ENCODE measurements at places on chromosomes 4 and X. TPM values are rescaled to one million over a fixed set of nuclear protein-coding genes. Genes with fewer than 3 reads are reported as not detected.

- no peak for DNase-seq
Observed at GRCh38 chrX:68725756-68726365, 78.4 kb downstream of the STARD8 start.

DNA sequence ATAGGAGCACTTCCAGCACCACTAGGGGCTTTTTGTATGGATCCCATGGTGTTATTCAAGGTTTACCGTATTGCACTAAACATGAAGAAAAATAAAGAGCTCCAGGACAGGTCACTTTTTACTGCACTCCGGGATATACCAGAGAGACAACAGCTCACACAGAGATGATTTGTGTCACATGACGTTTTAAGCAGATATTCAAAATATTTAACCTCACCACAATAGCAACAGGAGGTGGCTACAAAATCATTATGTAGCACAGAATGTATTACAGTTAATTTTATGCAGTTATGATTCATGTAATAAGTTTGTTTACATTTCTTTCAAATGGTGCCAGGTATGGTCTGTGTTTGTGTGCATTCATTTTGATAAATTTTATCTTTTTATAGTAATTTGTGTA, 100.6 kb downstream of the LUZP4 start:
- no peak for DNase-seq

DNA sequence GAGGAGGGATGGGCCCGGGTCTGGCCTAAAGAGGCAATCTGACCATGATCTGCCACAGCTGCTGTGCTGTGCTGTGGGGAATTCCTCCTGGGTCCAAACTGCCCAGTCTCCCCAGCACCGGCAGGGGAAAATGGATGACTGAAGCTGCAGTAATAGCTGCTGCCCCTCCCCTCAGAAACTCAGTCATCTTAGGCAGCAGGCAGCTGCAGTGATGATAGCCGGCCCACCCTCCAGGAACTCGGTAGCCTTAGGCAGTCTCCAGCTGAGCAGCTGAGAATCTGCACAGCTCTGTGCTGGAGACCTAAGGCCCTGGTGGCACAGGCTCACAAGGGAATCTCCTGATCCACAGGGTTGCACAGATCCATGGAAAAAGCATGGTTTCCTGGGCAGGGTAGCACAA, 113.4 kb upstream of the USP38 start:
- no peak for DNase-seq

Gene STATH
- not detected for total RNA-seq

DNA sequence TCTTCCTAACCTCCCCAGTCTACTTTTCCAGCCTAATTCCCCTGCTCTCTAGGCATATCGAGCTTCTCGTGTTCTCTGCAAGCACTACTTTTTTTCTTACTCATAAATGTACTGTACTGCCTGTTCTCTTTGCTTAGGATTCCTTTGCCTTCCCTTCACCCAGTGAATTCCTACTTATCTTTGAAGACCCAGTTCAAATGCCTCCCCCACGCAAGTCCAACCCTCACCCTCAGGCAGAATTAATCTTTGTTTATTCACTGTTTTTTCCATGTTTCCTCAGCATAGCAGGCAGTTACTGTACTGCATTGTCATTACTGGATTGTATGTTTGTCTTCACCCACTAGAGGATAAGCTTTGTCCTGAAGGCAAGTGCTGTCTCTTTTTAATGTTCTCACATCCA, 287.7 kb downstream of the BMPR1B start:
- no peak for DNase-seq
